Stimulated activated CD8-positive, alpha-beta memory T cell treated with anti-CD3 and anti-CD28 coated beads, Interleukin-7, amount 100 ng/mL, for 4 hours (primary cell): ENCODE measurements at places on chromosomes 5 and 9.

- DNase-seq: no peak
Measured at GRCh38 chr5:172005708-172006320, 624 bp downstream of the FBXW11 start.

- DNase-seq: no peak
Measured at GRCh38 chr5:150057996-150058395, 28.4 kb downstream of the CSF1R start.

GRCh38 chr9:35791297-35791921 is at the start of gene NPR2:
Gene NPR2, plus strand, starts transcription at chr9:35791591. Its CDS starts 818 bp downstream, at chr9:35792409.
- DNase-seq: no peak

- DNase-seq: no peak
Measured at GRCh38 chr5:154753792-154754191, 1.4 kb upstream of the LARP1 start.

GRCh38 chr9:114092336-114092735 is 6.8 kb downstream of the KIF12 start:
- no peak for DNase-seq

- no peak for DNase-seq
Measured at GRCh38 chr9:109887079-109887478, 107.1 kb downstream of the PALM2AKAP2 start.

DNA sequence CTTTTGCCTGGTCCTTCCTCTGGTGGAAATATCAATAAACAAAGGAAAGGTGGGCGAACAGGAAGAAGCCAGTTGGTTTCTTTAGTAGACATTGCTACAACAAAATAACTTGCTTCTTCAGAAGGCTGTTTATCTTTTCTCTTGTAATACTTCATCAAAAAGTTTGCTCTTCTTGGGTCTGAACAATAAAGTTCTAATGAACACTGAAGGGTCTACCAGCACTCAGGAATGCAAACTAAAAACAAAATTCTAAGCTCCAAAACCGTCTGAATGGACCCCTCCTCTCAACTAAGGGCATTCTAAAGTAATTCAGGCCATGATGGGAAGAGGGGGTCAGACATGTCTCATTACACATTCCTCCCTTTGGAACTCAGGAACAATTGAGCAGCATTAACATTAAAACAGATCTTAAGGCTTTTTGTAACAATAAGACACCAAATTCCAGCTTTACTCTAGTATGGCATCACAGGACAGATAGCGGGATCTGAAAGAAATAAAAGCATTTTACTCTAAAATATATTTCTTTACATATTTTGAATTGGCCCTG is 2.3 kb downstream of the TBCA start:
- no peak for DNase-seq

GRCh38 chr9:112914524-112914923 is 23.8 kb upstream of the SLC46A2 start:
- DNase-seq: no peak

DNA sequence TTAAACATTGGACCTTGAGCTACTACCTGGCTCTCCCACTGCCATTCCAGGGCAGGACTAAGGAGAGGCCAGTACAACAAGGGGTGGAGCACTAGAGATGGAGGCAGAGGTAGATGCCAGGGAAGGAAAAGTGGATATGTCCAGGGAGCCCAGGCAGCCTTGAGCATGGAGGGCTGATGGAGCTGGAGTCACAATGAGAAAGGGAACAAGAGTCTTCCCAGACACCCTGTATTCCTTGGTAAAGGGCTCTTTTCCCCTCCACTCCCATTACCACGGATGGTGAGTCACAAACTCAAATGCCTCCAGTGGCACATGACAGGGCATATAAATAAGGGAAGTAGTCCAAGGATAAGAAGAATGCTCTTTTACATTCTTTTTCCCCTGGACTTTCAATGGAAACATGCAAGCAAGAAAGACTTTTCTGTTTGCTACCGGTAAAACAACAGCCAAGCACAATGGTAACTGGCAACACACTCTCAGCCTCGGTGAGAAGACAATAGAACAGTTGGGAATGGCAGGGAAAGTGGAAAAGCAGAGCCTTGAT is 16.7 kb downstream of the ERAP1 start:
- no peak for DNase-seq
